ENCODE measurements at places on chromosomes 6 and 20. TPM values are rescaled to one million over a fixed set of nuclear protein-coding genes. Genes with fewer than 3 reads are reported as not detected.

Gene SLC22A16
- total RNA-seq, result 2.0 TPM

Gene SYS1
- total RNA-seq, result 21.9 TPM

GRCh38 chr20:33576432-33577125, 85.5 kb upstream of the C20orf144 start:
- DNase-seq, result no peak

Gene DCDC2
- total RNA-seq, result not detected

Gene ZNF512B
- 5.9 TPM for total RNA-seq

Measured in G401 (cell line).